ENCODE measurements at places on chromosomes 6 and 20.

GRCh38 chr6:132011582-132011981 lies 60.4 kb upstream of the CCN2 start:
- DNase-seq, result no peak

GRCh38 chr20:12617076-12617475 lies 391.7 kb upstream of the SPTLC3 start:
- no peak for DNase-seq

DNA sequence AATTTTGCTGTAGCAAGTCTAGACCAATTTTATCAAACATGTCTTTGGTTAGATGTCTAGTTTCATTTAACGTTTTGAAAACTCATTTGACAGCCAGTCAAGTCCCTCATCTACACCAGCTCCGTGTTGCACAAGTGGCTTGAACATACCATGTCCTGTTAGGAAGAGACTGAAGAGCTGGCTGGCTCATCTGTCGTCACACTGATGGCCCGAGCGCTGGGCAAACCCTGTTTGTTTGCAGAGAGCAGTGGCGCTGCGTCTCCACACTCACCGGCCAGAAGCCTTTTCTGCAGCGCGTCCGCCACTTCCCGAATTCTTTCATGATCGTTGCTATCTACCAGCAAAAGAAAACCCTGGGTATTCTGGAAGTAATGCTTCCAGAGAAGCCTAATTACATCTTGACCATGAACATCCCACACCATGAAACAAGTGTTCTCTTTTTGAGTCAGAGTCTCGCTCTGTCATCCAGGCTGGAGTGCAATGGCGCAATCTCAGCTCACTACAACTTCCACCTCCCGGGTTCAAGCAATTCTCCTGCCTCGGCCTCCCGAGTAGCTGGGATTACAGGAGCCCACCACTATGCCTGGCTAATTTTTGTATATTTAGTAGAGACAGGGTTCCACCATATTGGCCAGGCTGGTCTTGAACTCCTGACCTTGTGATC lies 10.7 kb upstream of the TCFL5 start:
- no peak for DNase-seq

GRCh38 chr6:25717866-25718740 lies 36.4 kb upstream of the SLC17A4 start:
- peak; percentile 19 for DNase-seq

DNA sequence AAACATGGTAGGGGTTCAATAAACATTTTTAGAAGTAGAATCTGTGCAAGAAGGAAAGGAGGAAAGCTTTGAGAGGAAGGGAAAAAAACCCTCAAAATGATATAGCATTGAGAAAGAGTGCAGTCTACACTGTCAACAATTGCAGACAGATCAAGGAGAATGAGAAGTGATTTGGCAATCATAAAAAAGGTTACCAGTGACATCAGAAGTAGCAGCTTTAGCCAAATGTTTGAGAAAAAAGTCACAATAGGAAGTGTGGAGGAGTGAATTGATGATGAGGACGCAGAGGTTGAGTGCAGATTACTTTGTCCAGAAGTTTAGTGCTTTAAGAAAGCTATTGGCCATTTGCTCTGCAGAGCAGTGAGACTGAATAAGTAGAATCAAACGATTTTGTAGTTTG lies 155.0 kb downstream of the GJA1 start:
- peak; percentile 21 for DNase-seq

DNA sequence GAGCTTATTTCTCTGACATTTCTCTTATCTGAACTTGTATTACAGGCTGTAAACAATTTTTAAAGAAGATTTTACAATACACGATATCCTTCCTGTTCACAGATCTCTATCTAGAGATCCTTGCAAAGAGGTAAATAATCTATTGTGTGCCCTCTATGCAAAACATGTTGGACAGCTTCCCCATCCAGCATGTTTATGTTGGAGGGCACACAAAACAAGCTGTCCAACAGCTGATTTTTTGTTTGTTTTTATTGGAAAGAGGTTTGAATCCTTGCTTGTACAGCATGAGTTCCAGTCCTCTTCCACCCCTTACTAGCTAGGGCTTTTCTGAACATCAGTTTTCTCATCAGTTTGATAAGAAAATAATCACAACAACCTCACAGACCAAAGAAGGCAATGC lies 62.3 kb upstream of the SYNDIG1 start:
- DNase-seq, result no peak

All from A549 (cell line).